ENCODE measurements at places on chromosomes 7 and 10.

DNA sequence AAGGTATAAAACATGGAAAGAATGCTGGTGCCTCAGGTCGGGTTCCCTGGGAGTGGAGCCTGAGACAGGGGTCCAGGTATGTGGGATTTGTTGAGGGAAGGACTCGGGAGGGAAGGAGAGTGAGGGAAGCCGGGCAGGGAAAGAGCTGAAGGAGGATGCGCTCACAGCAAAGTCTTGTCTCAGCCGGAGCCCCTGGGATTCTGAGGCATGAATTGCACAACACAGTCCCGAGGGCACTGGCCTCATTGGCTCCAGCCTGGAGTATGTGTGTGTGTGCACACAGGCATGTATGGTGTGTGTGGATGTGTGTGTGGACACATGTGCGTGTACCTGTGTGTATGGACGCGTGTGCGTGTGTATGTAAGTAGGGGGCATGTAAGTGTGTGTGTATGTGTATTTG lies 87.4 kb downstream of the WDFY4 start:
- no peak for DNase-seq

DNA sequence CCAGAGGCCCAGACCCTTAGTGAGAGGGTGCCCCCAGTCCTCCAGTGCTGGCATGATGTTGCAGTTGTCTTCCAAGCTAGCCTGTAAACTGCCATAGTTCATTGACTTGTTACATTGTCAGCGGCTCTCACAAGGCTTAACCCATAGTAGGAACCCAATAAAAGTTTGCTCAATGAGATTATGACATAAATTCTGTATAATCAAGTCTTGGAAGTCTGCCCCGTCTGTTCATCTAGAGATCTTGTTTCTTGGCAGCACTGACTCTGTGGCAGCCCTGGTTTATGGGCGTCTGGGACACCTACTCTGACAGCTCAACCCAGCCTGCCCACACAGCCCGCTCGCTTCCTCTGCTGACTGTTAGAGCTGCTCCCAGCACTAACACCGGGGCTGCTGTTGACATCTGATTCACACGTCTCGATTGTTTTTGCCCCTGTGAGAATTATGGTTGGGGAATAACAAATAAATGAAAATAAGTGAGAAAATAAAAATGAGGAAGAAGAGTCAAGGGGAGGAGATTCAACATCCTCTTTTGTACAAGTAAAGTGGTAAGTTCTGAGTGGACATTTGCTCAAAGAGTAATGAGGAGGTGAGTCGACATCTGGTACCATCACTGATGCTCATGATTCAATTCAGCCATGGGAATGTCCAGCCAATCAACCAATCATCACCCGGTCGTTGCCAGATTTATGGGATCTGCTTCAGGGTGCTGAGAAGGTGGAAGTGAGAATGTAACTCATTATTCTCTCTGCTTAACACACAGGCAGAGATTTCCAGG lies 160.8 kb downstream of the SPAG6 start:
- no peak for DNase-seq

DNA sequence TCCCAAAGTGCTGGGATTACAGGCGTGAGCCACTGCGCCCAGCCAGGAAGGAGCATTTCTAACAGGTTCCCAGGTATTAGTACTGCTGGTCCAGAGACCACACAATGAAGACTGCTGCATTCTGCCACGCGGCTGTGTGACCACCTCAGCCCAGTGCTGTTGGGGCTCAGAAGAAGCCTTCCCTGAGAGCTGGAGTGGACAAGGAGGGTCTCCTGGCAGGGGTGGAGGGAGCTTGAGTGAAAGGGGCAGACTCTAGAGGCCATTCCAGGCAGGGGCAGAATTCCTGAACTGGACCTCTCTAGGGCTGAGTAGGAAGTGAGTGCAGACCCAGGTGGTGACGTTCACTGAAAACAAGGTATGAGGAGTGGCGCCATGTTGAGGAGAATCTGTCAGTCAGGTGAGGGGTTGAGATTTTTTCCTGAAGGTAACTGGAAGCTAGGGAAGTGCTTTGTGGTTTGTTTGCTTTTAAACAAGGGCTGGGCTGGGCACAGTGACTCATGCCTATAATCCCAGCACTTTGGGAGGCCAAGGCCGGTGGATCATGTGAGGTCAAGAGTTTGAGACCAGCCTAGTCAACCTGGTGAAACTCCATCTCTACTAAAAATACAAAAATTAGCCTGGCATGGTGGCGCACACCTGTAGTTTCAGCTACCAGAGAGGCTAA lies 67.6 kb downstream of the TACC2 start:
- DNase-seq: no peak

DNA sequence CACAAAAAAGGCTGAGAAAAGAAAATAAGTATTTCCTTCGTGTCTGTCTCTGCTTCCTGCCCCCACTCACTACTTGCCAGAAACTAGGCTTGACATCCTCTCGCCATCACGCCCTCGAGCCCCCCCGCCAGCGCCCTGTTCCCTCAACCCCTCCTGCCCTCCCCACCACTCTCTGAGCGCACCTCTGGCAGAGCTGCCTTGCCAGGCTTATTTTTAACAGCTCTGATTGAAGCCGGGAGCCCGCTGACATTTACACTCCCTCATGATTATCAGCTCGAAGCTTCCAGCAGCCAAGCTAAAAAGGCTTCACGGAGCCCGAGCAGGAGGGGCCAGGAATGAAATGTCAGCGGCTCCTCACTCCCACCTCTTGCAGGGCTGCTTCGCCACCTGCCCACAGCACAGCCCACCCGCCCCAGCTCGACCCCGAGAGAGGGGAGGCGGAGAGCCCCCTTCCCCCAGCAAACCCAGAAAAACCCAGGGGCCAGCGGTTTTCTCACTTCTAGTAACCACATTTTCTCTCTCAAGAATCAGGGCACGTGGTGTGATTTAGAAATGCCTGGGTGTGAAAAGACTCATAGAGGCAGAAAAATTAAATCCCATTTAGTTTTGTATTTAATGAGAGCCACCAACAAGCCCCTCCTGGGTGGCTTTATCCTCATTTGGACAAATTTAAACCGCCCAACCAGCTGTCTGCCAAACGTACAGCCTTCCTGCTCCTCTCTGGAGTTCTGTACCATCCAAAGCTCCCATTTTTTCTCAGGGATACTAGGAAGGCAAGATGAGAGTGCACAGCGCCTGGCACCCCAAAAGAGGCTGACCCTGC lies 89.3 kb downstream of the SLIT1 start:
- DNase-seq: no peak

- DNase-seq: no peak
Measured at GRCh38 chr7:21671859-21672258, 129.0 kb downstream of the DNAH11 start.

GRCh38 chr10:128527711-128528110 lies 401.5 kb upstream of the MKI67 start:
- DNase-seq: no peak

- DNase-seq: no peak
Measured at GRCh38 chr10:4708123-4708759, 117.8 kb upstream of the AKR1E2 start.

GRCh38 chr7:35725280-35725680 lies 30.3 kb upstream of the HERPUD2 start:
- DNase-seq: no peak

GRCh38 chr10:93542358-93542791 lies 24.1 kb upstream of the FFAR4 start:
- no peak for DNase-seq

DNA sequence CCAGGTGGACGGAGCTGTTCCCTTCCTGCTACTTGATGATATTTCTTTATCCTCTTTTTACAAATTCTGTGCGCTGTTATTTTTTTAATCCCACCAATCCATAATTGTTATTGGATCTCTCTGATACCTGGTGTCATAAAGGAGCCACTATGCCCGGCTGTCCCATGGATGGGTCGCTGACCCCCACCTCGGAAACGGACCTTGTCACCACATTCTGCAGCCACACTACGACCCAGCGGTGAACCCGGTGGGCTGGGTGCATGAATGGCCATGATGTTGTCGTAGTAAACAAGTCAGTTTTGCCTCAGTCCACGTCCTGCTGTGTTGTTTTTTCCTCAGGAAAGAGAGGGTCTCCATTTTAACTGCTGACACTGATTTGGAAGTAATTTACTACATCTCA lies 112.2 kb downstream of the PKD1L1 start:
- no peak for DNase-seq

- DNase-seq: no peak
Measured at GRCh38 chr10:75063461-75064230, 47.8 kb upstream of the SAMD8 start.

DNA sequence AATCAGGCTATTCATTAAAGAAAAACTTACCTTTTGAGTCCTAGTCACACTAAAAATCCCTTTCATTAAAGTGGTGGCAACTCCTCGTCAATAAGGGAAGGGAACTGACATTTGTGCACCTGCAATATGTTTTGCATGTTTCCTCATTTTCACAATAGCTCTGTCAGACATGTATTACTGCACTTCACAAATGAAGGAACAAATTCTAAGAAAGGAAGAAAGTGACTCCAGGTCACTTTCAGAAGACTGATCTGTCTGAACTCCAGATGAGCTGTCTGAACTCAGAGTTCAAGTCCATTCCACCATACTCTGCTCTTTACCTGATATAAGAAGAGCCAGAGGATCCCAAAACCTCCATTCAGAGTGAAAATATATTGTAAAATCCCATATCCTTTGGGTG lies 50.3 kb upstream of the GSAP start:
- DNase-seq: no peak

GRCh38 chr10:77628906-77629730 lies 8.5 kb downstream of the KCNMA1 start:
- DNase-seq: no peak

DNA sequence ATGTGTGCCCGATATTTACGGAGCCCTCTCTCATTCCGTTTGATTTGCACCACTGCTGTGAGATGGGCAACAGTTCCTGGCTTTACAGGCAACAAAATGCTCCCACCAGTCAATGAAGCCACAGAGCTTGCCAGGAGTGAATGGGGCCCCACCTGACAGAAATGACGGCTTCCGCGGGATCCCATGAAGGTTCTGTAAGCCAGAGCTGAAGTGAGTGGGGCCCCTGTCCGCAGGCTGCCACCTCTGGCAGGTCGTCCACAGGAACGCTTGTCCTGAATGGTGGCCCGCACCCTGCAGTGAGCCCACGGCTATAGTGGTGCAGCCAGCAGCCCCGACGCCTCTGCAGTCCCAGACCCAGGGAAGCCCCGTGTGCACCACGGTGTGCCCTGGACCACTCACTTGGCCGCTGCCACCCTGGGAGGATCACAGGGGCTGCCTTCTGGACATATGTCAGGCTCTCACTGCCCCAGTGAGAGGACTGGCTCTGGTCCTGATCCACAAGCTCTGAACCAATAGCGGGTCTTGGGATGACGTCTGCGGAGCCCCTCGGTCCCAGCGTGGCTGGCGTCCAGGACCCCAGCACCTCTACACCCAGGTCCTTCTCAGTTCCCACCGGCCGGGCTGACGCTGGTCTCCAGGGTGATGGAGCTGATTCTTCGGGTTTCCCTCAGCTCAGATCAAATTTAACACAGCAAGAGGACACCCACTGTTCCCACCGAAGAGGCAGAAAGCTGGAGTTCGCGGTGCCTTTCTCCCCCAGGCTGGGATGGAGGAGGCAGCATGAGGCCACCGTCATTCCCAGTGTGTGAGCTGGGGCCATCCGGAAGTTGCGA lies 511.9 kb downstream of the DNAJB6 start:
- DNase-seq: no peak

GRCh38 chr7:106542550-106543220 lies 118.3 kb downstream of the CCDC71L start:
- DNase-seq: peak; percentile 38

- DNase-seq: no peak
Measured at GRCh38 chr10:128274938-128275337, 148.7 kb upstream of the MKI67 start.

GRCh38 chr10:119373294-119374102 lies 166.1 kb downstream of the GRK5 start:
- DNase-seq: no peak

GRCh38 chr7:4745265-4745919 lies 30.0 kb upstream of the AP5Z1 start:
- DNase-seq: no peak

GRCh38 chr10:100501423-100501822 lies 18.2 kb downstream of the SEC31B start:
- no peak for DNase-seq

DNA sequence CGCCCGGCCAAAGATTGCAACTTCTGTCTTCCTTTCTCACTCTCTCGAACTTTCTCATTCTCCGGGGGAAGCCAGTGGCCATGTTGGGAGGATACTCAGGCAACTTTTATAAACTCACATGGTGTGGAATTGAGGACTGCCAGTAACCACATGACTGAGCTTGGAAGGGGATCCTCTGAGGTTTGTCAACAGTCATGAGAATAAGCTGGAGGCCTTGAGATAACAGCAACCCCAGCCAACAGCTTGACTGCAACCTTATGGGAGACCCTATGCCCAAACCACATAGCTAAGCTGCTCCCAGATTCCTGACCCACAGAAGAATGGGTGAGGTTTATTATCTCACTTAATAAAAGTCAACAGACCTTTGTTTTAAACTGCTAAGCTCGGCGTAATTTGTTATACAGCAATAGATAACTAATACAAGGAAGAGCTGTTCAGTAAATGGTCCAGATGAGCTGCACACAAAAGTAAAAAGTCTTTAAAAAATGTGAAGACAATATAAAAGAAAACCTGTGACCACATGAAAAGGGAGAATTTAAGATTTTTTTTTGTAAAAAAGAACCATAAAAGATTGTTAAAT lies 9.6 kb downstream of the SYPL1 start:
- no peak for DNase-seq

- no peak for DNase-seq
Measured at GRCh38 chr7:997404-998395, 14.7 kb downstream of the CYP2W1 start.

- DNase-seq: no peak
Measured at GRCh38 chr10:34702093-34702937, 112.8 kb downstream of the PARD3 start.

GRCh38 chr10:74164716-74165529 lies 13.9 kb downstream of the ADK start:
- no peak for DNase-seq

DNA sequence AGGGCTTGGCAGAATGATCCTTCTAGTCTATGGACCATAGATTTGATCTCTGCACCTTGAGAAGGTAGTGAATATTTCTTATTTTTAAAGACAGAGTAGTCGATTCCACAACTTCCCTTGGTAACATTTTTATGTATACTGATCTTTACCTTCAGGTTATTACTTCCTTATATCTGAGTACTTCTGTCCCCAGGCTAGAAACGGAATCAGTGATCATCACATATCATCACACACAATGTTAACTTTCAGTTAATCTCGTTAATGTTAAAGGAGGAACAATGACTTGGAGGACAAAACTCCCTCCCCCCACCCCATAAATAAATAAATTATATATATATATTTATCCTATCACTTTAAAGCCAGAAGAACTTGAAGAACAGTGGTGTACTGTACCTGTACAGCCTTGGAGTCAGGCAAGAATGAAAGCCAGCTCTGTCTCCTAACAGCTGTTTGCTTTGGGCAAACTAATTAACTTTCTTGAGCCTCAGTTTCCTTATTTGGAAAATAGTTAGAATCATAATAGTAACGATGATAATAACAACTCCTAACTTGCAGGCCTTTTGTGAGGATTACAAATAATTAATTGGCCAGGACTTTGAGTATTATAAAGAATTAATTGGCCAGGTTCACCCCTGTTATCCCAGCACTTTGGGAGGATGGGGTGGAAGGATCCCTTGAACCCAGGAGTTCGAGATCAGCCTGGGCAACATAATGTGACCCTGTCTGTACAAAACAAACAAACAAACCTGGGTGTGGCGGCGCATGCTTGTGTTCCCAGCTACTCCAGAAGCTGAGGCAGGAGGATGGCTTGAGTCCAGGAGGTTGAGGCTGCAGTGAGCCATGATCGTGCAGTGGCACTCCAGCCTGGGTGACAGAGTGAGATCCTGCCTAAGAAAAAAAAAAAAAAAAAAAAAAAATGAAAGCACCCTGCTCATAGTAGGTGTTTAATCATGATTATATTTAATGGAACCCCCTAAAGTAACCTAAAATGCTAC lies 63.5 kb downstream of the SAMD9 start:
- DNase-seq: no peak
